ENCODE measurements at places on chromosomes 11 and 22. TPM values are rescaled to one million over a fixed set of nuclear protein-coding genes. Genes with fewer than 3 reads are reported as not detected.

GRCh38 chr22:27474711-27475547 lies 326.6 kb downstream of the MN1 start:
- H3K27me3 ChIP-seq: no peaks in the 10 kb centered on the region
- no peak overlapping the region for H3K27ac ChIP-seq
- DNase-seq: no peak
- no peaks in the 10 kb centered on the region for H3K36me3 ChIP-seq

GRCh38 chr11:122103726-122104125 lies 12.3 kb downstream of the BLID start:
- peaks cover 6% of the 10 kb centered on the region for H3K4me1 ChIP-seq
- no peak overlapping the region for H3K27ac ChIP-seq
- no peak overlapping the region for H3K4me3 ChIP-seq
- no peaks in the 10 kb centered on the region for H3K36me3 ChIP-seq

- H3K4me3 ChIP-seq: no peak overlapping the region
- H3K36me3 ChIP-seq: no peaks in the 10 kb centered on the region
- no peak overlapping the region for H3K27ac ChIP-seq
- H3K27me3 ChIP-seq: no peaks in the 10 kb centered on the region
- no peaks in the 10 kb centered on the region for H3K4me1 ChIP-seq
Observed at GRCh38 chr11:104442321-104442720, 278.4 kb upstream of the PDGFD start.

GRCh38 chr11:60769273-60769672 lies 12.6 kb downstream of the MS4A15 start:
- H3K36me3 ChIP-seq: no peaks in the 10 kb centered on the region
- H3K27ac ChIP-seq: no peak overlapping the region
- DNase-seq: no peak
- no peaks in the 10 kb centered on the region for H3K27me3 ChIP-seq

- H3K4me3 ChIP-seq: no peak overlapping the region
- no peak for DNase-seq
- peaks cover 16% of the 10 kb centered on the region for H3K27me3 ChIP-seq
Observed at GRCh38 chr11:69644962-69645675, 4.2 kb downstream of the CCND1 start.

DNA sequence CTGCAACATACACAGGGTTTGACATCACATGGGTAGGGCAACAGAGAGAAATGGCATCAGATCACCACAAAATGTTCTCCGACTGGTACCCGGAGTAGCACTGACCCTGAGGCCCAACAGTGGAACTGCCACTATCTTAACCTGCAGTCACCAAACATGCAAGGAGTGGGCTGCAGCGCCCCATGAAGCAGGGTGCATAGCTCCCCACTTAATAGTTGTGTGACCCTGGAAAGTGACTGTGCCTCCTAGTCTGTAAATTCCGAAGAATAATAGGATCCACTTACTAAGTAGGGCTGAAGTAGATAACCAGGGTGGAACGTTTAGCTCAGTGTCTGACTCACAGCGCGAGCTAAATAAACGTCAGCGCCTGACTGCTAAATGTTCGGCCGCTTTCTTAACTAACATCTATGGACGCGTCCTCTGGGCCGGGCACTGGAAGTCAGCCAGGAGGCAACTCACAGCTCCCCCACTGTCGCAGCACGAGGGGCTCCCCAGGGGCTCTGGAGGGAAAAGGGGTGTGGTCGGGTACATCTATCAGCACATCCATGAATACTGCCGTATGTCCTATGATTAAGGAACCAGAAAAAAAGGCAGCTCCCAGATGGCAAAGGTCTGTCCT lies 777 bp downstream of the LTO1 start:
- peak overlapping the region; percentile 93 for H3K27ac ChIP-seq
- H3K4me1 ChIP-seq: peaks cover 25% of the 10 kb centered on the region
- H3K27me3 ChIP-seq: peaks cover 9% of the 10 kb centered on the region

DNA sequence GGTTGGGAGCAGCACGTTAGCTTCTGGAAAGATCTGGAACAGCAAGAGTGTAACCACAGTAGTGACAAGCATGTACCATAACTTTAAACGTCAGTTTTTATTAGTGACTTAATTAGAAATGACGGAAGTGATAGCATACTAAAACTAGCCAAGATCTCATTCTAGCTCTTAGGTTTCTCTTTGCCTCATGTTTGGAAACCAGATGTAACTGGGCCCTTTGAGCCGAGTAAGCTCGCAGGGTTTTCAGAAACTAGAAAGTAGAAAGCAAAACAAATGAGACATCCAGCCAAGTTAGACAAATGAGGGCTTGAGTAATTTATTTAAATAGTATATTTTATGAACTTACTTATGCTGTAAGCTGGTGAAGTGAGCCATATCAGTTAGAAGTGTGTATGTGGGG lies 40.2 kb upstream of the SLC5A12 start:
- H3K36me3 ChIP-seq: no peaks in the 10 kb centered on the region
- no peaks in the 10 kb centered on the region for H3K27me3 ChIP-seq
- H3K4me1 ChIP-seq: no peaks in the 10 kb centered on the region
- H3K27ac ChIP-seq: no peak overlapping the region

- H3K4me3 ChIP-seq: no peak overlapping the region
- peaks cover 16% of the 10 kb centered on the region for H3K4me1 ChIP-seq
- peaks cover 91% of the 10 kb centered on the region for H3K36me3 ChIP-seq
- H3K27me3 ChIP-seq: no peaks in the 10 kb centered on the region
- no peak for DNase-seq
Observed at GRCh38 chr11:93712678-93713077, 28.6 kb downstream of the TAF1D start.

GRCh38 chr11:12139144-12139881 lies 28.9 kb downstream of the MICAL2 start:
- H3K27me3 ChIP-seq: no peaks in the 10 kb centered on the region
- no peak for DNase-seq
- no peak overlapping the region for H3K4me3 ChIP-seq
- no peak overlapping the region for H3K27ac ChIP-seq
- H3K36me3 ChIP-seq: peaks cover 32% of the 10 kb centered on the region

DNA sequence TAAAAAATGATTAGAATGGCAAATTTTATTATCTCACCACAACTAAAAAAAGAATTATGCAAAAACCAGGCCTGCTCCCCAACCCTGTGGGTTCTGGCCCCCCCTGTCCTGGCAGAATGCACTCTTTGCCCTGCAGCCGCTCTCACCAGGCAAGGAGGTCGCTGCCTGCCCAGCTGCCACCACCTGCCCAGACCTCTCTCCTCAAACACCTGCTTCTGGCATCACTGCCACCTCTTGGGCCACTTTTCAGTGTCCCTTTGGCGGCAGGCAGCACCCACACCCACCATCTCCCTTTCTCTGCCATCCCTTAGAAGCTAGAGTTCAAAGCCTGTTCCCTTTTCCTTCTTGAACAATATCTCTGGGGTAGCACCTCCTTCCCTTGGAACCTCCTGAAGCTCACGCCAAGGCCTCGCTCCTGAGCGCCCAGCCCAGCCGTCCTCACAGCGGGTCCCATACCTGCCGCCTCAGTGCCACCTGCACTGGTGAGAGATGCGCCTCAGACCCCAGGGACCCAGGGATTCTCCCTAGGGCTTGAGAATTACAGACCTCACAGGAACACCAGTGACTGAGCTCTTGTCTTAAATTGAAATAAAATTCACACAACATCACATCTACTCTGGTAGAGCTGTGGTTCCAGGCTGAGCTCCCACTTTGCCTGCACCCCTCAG lies 44.6 kb downstream of the SGSM3 start:
- H3K4me3 ChIP-seq: no peak overlapping the region
- H3K4me1 ChIP-seq: peaks cover 24% of the 10 kb centered on the region
- no peaks in the 10 kb centered on the region for H3K27me3 ChIP-seq
- H3K27ac ChIP-seq: peak overlapping the region; percentile 78

GRCh38 chr11:106959800-106960199 lies 58.5 kb downstream of the GUCY1A2 start:
- no peaks in the 10 kb centered on the region for H3K36me3 ChIP-seq
- H3K4me1 ChIP-seq: no peaks in the 10 kb centered on the region
- no peak overlapping the region for H3K4me3 ChIP-seq
- DNase-seq: no peak
- H3K27ac ChIP-seq: no peak overlapping the region

DNA sequence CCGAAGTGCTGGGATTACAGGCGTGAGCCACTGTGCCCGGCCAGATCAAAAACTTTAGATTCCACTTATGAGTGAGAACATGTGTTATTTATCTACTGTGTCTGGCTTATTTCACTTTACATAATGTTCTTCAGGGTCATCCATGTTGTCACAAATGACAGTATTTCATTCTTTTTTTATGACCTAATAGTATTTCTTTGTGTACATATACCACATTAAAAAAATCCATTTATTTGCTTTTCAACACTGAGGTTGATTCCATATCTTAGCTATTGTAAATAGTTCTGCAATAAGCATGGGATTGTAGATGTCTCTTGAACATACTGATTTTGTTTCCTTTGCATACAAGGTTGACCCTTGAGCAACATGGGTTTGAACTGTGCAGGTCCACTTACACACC lies 13.2 kb upstream of the SCGB1D1 start:
- no peak overlapping the region for H3K27ac ChIP-seq
- H3K36me3 ChIP-seq: no peaks in the 10 kb centered on the region
- peaks cover 29% of the 10 kb centered on the region for H3K27me3 ChIP-seq
- H3K4me3 ChIP-seq: no peak overlapping the region
- DNase-seq: no peak
- H3K4me1 ChIP-seq: no peaks in the 10 kb centered on the region

DNA sequence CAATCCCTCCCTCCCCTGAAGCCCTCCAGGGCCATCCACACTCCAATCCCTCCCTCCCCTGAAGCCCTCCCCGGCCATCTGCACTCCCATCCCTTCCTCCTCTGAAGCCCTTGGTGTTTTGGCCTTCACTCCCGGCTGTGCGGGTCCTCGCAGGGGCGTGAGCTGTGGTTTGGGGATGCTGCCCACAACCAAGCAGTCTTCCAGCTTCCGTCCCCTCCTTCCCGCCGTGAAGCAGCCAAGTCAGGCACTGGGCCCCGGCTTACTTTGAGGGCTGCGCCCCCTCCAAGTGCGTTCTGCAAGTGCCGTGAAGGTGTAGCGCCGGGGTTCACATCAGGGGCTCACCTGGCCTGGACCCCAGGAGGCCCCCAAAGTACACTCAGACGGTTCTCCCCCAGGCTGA lies 335.9 kb downstream of the BRD1 start:
- no peaks in the 10 kb centered on the region for H3K4me1 ChIP-seq
- no peak overlapping the region for H3K4me3 ChIP-seq
- no peak overlapping the region for H3K27ac ChIP-seq
- no peak for DNase-seq

DNA sequence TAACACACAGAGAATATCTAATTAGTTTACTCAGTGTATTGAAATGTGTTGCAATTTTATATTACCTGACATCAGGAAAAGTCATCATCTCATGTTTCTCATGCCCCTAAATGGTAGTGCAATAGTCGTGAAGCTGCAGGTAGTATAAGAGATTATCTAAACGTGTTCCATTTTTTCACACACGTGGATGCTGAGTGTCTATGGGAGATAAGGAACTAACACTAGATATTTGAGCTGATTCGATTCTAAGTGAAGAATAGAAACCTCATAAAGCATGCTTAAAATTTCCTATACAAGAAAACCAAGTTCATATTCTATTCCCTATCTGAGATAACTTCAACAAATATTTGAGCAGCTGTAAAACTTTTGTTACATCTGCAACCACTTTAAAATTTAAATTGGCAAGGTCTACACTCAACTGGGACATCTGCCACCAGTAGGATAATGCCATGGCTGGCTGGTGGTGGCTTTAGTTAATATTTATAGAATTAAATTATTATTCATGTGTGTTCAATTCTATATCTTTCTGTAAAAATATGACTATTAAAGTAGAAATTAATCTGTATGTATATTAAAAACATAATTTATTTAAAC lies 388.8 kb downstream of the LUZP2 start:
- H3K4me1 ChIP-seq: no peaks in the 10 kb centered on the region
- DNase-seq: no peak
- no peak overlapping the region for H3K27ac ChIP-seq
- no peaks in the 10 kb centered on the region for H3K36me3 ChIP-seq
- H3K27me3 ChIP-seq: no peaks in the 10 kb centered on the region
- no peak overlapping the region for H3K4me3 ChIP-seq

DNA sequence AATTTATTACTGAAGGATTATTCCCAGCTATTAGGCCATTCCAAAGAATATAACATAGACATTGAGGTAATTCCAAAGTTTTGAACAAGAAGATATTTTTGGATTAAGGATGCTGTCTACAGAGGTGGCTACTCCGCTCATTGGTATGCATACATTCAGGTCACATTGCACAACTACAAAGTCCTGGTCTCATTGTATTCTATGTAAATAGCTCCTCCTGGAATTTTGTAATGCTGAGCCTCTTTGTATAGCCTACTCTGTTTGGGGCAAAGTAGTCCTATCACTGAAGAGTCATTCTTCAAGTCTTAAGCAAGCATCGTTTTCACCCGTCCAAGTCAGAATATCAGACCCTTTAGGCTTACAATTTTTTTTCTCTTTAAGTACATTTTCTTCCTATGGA lies 142.4 kb downstream of the KIF18A start:
- H3K36me3 ChIP-seq: no peaks in the 10 kb centered on the region
- no peaks in the 10 kb centered on the region for H3K27me3 ChIP-seq
- no peak overlapping the region for H3K4me3 ChIP-seq
- no peak overlapping the region for H3K27ac ChIP-seq

DNA sequence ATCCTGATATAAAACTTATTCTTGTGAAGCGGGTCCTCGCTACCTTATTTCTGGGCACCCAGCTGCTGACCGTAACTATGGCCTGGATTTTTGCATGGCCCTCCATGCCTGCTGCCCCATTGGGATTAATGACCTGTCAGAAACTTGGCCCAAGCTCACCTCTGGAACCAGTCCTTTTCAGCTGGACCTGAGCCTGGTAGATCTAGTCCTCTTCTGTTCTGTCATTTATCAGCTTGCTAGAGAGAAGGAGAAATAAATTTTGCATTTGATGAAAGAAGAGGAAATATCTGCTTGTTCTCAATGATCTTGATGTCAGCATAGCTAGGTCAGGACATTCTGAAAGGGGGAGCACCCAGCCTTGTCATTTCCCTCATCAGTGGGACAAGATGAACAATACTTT lies 387.8 kb upstream of the LARGE1 start:
- no peak overlapping the region for H3K27ac ChIP-seq
- no peaks in the 10 kb centered on the region for H3K4me1 ChIP-seq
- H3K4me3 ChIP-seq: no peak overlapping the region
- no peak for DNase-seq
- H3K27me3 ChIP-seq: no peaks in the 10 kb centered on the region

The WNT11 gene
- not detected for total RNA-seq

The FGF19 gene
- total RNA-seq: not detected

The TRIM29 gene
- not detected for total RNA-seq

The STK33 gene
- 1.1 TPM for total RNA-seq

The KRTAP5-7 gene
- total RNA-seq: 0.29 TPM

The CD44 gene
- 534 TPM for total RNA-seq

The MARK2 gene
- total RNA-seq: 68.3 TPM

All from activated CD4-positive, alpha-beta T cell treated with anti-CD3 and anti-CD28 coated beads, Interleukin-2, amount 10 ng/mL, durations not matched to agents 7 days and 5 days (primary cell).